Left ventricle myocardium superior (tissue), 1 donor: ENCODE measurements at places on chromosomes 1 and 21. TPM values are rescaled to one million over a fixed set of nuclear protein-coding genes. Genes with fewer than 3 reads are reported as not detected.

Gene RCAN1
- 36.7 TPM for total RNA-seq

Gene TGFB2
- 2.0 TPM for total RNA-seq

Gene DPT
- 35.3 TPM for total RNA-seq

Gene TMEM269
- total RNA-seq: not detected

Gene AMY2B
- total RNA-seq: 21.0 TPM

Gene OR2T2
- total RNA-seq: not detected

Gene ECM1
- 14.0 TPM for total RNA-seq

Gene DNAI4
- total RNA-seq: 8.4 TPM

Gene KRTAP21-2
- total RNA-seq: not detected

Gene CKS1B
- total RNA-seq: 16.7 TPM

Gene LRRC8B
- total RNA-seq: 2.5 TPM

Gene NBPF14
- 4.2 TPM for total RNA-seq

Gene RNF186
- not detected for total RNA-seq

DNA sequence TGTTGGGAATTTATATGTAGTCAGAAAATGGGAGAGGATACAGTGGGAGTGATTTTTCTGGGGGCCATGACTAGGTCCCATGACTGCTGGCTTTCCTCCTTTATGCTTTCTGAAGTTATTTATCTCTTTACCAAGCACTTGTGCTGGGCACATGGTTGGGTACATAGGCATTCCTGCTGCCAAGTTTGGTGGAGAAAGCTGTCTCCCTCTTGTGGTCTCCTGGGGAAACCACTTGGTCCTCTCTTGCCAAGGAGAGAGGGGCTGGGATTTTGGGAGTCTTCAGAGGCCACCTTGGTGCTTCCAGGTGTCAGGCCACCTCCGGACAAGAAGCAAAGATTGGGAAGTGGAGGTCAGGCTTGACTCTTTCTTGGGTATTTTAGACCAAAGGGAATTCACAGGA, 120.2 kb upstream of the KCNE2 start:
- no peak for DNase-seq

DNA sequence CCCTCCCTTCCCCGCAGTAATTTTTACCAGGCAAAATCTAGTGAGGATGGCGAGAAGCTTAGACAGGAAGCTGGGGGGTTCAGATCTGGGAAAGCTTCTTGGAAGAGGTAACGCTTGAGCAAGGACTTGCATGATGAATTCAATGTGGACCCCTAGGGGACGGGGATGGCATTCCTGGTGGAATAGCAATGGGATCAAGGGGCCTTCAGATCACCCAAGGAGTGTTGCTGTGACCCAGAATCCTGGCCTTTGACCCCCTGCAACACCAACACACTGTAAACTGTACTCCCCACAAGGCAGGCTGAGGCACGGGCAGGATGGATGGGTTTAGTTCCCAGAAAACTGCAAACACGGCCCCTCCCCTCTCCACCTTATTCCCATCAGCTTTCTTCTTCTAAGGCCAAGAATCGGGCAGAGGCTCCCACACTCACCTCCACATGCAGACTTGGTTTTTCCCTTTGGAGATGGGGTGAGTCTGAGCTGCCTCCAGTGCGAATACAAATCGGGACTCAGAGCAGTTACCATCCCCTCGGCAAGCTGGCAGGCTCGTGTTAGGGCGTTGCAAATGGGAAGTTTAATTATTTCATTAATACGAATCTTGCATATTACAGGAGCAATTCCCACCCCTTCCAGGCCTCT, 20.1 kb downstream of the DISP3 start:
- DNase-seq: no peak

- no peak for DNase-seq
Observed at GRCh38 chr1:41936107-41936506, 17.4 kb upstream of the HIVEP3 start.

DNA sequence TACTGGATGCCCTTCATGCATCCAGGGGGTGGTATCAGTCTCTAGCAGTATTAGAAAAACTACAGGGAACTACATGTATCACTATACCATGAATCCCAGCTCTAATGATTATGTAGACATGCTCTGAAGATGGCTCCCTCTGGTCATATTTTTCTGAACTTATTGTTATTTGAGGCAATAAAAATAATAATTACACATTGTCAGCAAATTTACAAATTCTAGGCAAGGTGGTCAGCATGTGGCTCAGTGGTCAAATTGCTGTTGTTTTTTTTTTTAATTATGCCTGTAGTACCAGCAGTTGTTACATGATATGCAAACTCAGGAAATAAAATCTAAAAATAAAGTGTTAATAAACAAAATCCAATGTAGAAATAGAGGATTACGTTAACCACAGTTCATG, 22.5 kb downstream of the ASTN1 start:
- DNase-seq: no peak

- no peak for DNase-seq
Observed at GRCh38 chr21:45334591-45335081, 46.9 kb upstream of the POFUT2 start.

- no peak for DNase-seq
Observed at GRCh38 chr1:100720101-100720500, 559 bp downstream of the VCAM1 start.

- no peak for DNase-seq
Observed at GRCh38 chr1:66302815-66303214, 231.1 kb upstream of the SGIP1 start.

- no peak for DNase-seq
Observed at GRCh38 chr1:231597971-231598370, 28.6 kb upstream of the DISC1 start.

- DNase-seq: no peak
Observed at GRCh38 chr21:38930853-38931252, 125.1 kb downstream of the ETS2 start.

DNA sequence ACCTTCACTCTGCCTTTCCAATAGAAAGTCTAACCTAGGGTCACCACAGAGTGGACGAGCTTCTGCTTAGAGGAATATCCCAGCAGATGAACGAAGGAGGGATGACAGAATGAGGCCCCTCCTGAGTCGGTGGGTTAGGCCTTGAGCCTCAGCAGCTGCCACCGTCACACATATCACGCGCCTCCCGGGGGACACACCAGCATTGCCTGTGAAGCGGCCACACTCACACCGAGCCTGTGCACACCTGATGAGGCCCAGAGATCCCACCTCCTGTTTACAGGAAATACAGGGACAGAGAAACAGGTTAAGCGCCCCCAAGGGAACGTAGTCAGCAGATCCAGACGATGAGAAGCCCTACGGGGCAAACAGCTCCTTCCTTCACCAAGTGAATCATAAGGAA, 25.1 kb upstream of the LRRC47 start:
- DNase-seq: no peak

- DNase-seq: no peak
Observed at GRCh38 chr1:234870020-234870981, 258.3 kb downstream of the TOMM20 start.

- no peak for DNase-seq
Observed at GRCh38 chr1:167373986-167374385, 144.3 kb downstream of the CD247 start.

DNA sequence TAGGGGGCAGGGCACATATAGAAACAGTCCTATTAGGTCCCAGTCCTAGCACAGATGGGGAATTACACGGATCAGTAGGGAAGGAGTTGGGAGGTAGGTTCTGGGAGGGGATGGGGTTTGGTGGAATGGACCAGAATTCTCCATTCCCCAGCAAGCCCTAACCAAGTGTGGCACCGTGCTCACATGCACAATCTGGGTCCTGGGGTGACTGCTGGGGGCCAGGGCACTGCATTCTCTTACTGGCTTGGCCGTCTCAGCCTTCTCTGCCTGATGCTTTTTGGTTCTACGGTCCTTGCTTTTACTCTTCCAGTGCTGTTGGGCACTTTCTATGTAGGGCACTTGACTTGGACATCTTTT, 53.9 kb downstream of the NENF start:
- DNase-seq: no peak

GRCh38 chr1:227896710-227897655, 50.7 kb downstream of the WNT9A start:
- DNase-seq: peak; percentile 15

GRCh38 chr1:230233786-230234185, 166.7 kb downstream of the GALNT2 start:
- DNase-seq: no peak

DNA sequence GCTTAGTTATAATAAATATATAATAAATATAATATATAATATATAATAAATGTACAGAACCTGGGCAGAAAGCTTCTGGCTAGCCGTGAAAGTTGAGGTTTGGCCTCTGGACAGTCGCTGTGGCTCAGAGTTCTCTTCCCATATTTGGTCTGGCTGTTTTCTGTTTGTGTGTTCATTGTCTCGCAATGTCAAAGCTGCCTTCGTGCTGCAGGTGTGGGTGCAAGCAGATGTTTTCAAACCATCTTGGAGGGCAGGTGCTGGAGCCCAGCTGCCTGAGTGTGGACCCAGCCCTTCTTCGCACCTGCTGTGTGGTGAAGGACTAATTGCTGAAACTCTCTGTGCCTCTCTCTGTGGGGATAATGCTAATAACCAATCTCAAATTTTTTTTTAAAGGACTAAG, 3.6 kb upstream of the CSTB start:
- DNase-seq: no peak

- no peak for DNase-seq
Observed at GRCh38 chr1:116832308-116832931, 77.3 kb upstream of the PTGFRN start.

DNA sequence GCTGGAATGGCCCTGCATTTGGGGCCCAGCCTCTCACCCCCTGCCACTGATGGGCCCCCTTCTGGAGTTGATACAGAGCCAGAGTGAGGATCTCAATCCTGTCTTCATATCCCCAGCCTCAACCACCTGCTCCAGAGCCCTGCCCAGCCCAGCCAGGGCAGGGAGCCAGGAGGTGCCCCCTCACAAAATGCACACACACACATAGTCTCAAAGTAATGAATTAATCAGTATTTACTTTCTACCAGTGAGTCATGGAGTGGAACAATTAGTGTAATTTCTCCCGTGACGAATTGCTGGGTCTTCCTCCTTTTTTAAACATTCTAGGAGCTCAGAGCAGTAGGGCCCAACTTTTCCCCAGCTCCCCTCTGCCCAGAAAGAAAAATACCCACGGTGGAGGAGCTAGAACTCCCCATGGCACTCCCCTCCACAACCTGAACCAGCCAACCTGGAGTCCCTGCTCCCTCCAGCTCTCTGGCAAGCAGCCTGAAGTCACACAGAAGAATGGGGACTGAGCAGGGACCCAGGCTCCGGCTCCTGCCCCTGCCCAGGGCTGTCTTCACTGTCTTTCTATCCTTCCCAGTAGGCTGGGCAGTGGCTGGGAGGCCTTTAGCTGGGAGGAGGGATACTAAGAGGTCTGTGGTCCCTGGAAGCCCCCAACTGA, 29.3 kb downstream of the SDC3 start:
- no peak for DNase-seq

DNA sequence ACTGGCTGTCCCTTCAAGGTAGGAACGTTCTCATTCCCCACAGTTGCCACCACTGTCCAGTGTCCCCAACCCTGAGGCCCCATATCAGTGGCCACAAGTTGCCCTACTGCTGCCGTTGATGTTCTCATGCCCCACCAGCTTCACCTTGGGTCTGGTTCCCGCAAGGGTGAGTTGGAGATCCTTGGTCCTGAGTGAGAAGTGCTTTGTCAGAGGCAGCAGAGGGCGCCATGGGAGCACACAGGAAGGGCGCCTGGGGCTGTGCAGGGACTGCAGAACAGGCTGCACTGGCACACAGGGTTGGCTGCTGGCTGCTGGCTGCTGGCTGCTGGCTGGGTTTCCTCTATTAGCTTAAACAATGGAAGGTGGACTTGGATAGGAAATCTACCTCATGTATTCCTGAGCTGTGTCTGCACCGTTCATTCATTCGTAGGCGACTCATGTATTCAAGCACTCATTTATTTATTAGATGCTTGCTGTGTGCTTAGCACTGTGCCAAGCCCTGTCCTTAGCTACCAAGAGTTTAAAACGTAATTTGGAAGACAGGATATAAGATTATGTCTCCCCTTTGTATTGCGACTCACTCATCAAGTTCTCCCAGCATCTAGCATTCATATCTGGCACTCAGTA, 2.1 kb upstream of the S100A9 start:
- peak; percentile 65 for DNase-seq

DNA sequence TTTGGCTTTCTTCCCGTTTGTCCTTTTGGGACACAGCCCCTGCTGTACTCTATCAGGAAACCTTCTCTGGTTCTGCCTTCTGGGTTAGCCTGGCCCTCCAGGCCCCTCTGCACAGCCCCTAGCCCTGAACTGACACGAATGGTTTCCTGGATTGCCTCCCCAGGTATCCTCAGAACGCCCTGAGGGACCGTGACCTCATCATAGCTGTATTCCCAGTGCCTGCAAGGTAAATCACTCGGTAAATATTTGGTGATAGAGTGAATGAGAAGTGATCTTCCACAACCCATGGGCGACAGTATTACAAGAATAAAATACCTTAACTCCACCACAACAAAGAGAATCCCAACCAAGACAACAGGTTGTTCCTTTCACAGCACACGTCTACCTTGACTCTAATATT, 637.2 kb downstream of the SMYD3 start:
- DNase-seq: no peak

GRCh38 chr1:34984793-34985608, at the start of gene TMEM35B:
TSS of gene TMEM35B (minus strand) at chr1:34985347. CDS start at chr1:34985305, 42 bp downstream.
- peak; percentile 87 for DNase-seq

GRCh38 chr1:26417111-26417759, 6.6 kb downstream of the LIN28A start:
- DNase-seq: peak; percentile 77

GRCh38 chr1:156662005-156662799, 15.0 kb downstream of the NES start:
- no peak for DNase-seq

GRCh38 chr1:206860165-206860564, 5.3 kb upstream of the IL20 start:
- no peak for DNase-seq

- DNase-seq: no peak
Observed at GRCh38 chr1:54325703-54326461, 80.3 kb downstream of the SSBP3 start.

DNA sequence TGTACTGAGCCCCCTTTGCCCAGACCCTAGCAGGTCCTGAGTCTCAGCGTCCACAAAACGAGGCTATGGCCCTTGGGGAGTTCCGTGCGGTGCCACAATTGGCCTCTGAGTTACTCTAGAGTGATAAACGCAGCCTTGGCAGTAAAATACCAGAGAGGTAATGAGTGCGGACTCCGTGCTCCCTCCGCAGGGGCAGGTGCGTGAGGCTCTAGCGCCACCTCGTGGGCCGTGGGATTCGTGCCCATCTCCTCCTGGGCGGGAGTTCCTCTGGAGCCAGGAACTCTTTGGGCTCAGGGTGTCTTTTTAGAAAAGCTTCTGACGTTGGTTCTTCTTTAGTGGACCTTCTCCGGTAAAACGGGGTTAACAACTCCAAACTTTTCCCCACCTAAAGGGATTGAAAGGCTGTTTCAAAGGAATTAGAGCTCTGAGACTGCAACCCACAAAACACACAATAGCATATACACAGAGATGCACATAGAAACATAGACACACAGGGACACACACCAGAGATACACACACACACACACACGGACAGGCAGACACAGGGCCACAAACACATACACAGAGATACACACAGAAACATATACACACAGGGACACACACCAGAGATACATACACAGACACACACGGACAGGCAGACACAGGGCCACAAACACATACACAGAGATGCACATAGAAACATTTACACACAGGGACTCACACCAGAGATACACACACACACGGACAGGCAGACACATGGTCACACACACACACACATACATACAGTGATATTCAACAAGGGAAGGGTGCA, 99.4 kb downstream of the KCNJ15 start:
- peak; percentile 89 for DNase-seq

- DNase-seq: no peak
Observed at GRCh38 chr1:96515430-96515829, 206.2 kb upstream of the PTBP2 start.
